Fibroblast of mammary gland (primary cell): ENCODE measurements at places on chromosomes 2 and 18.
A peak's percentile ranks its signal among the peaks of the same experiment; 100 is the strongest.

DNA sequence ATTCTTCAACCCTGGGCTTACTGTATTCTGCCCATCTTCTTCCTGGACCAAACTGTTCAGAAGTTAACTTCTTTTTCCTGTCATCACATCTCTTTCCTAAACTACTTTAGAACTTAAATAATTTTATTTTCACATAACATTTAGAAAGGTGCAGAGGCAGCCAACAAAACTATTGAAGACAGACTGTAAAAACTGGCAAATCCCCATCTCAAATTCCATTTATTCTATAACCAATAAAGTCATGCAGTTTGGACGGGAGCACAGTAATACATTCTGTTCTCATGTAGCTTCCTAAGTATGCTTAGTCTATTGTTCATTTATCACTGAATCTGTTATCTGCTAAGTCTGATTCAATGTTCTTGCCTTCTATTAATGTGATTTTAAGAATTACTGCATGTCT, 99.1 kb downstream of the SMAD2 start:
- DNase-seq, result no peak

DNA sequence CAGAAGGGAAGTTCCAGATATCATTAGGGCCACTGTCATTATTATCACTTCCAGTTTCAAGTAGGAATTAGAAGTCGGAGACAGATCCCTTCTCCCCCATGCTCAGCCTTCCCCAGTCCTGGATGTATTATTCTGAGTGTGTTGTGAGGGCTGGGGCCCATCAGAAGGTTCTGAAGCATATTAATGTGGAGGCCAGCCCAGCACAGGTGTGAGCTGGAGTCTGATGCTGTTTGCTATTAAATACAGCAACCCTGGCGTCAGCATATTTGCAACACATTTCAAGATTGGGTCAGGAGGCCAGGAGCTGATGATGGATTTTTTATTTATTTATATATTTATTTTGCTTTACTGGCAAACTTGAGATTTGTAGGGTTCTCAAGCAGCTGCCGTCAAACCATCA, 195.2 kb downstream of the NRP2 start:
- DNase-seq, result no peak

- no peak for DNase-seq
These were observed 26.5 kb downstream of the ACVR1 start for GRCh38 chr2:157849591-157849990.

- no peak for DNase-seq
These were observed 57.2 kb downstream of the INPP5D start for GRCh38 chr2:233117351-233117750.

GRCh38 chr2:210544831-210545230, 11.6 kb upstream of the CPS1 start:
- no peak for DNase-seq

GRCh38 chr2:204749319-204749718, 204.0 kb downstream of the PARD3B start:
- DNase-seq, result peak; percentile 80

GRCh38 chr2:12164689-12165088, 418.3 kb downstream of the LPIN1 start:
- DNase-seq, result no peak
